ENCODE measurements at places on chromosomes 12 and 14. TPM values are rescaled to one million over a fixed set of nuclear protein-coding genes. Genes with fewer than 3 reads are reported as not detected.
A peak's percentile ranks its signal among the peaks of the same experiment; 100 is the strongest.

The AVPR1A gene
- total RNA-seq: 6.9 TPM

The ART4 gene
- total RNA-seq: under 0.01 TPM

The TAS2R42 gene
- not detected for total RNA-seq

The PZP gene
- total RNA-seq: 0.30 TPM

The OTX2 gene
- total RNA-seq: not detected

The PAPLN gene
- total RNA-seq: 231 TPM

The DCN gene
- total RNA-seq: 4,304 TPM

DNA sequence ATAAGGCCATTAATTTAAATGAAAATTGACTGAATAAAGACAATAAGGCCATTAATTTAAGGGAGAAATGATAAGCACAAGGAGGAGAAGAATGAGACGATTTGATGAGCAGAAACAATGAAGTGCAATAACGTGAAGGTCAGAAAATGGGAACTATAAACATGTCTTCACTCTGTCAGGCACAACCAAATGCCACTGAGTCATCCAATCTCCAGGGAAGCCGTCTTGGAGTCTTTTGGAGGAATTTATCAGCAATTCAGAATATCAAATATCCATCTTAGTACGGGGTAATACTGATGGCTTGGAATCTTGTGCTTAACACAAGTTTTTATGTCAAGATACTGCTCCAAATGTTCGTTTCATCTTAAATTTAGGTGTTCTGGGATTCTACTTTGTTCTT, 159.9 kb downstream of the CAPZA3 start:
- DNase-seq: no peak

DNA sequence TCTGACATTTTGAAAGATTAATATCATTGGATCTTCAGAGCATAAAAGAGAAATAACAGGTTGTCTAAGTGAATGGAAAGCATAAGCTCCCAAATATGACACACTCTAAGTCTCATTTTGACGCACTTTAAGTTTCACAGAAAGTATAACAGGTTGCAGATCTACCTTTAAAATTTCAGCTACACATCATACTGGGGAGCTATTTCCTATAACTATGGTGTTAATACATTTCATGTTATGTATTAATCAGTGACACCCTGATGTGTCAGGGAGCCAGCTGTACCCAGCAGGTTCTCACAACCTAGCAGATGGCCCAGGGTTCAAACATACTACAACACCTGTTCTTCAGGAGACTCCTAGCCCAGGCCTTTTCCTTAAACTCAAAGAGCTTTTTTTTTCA, 31.1 kb upstream of the TMX1 start:
- no peak for DNase-seq

GRCh38 chr14:34718750-34719304, 4.4 kb upstream of the CFL2 start:
- no peak for DNase-seq

DNA sequence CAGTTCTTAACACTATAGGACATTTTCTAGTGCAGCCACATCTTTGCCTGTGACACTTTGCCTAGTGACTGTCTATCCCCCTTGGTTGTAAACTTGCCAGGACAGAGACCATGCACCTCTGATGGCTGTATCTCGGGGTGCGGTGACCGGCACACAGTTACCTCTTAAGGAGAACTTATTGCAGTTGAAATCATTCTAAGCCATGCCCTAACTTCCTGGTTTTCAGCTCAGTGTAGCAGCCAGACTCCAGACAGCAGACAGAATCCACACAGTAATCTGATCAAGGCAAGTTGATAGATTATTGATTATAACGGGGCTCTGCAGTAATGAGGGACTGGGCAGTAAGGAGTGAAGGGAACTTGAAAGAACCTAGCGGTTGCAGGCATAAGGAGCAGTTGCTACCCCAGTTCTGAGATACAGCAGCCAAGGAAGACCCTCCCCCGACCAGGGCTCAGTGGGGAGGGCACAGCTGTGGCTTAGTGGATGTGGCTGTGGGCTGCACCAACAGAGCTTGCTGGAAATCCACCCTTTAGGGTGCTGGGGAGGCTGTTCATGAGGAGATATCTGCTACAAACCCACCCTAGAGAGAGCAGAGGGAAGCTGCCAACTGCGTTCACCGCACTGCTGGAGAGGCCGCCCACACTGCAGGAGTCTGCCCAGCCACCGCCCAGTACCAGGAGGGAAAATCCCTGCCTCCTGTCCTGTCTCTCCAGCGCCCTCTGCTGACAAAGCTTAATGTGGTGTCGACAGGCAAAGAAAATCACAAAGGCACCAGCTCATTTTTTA, 58.2 kb upstream of the BEGAIN start:
- DNase-seq: peak; percentile 84

DNA sequence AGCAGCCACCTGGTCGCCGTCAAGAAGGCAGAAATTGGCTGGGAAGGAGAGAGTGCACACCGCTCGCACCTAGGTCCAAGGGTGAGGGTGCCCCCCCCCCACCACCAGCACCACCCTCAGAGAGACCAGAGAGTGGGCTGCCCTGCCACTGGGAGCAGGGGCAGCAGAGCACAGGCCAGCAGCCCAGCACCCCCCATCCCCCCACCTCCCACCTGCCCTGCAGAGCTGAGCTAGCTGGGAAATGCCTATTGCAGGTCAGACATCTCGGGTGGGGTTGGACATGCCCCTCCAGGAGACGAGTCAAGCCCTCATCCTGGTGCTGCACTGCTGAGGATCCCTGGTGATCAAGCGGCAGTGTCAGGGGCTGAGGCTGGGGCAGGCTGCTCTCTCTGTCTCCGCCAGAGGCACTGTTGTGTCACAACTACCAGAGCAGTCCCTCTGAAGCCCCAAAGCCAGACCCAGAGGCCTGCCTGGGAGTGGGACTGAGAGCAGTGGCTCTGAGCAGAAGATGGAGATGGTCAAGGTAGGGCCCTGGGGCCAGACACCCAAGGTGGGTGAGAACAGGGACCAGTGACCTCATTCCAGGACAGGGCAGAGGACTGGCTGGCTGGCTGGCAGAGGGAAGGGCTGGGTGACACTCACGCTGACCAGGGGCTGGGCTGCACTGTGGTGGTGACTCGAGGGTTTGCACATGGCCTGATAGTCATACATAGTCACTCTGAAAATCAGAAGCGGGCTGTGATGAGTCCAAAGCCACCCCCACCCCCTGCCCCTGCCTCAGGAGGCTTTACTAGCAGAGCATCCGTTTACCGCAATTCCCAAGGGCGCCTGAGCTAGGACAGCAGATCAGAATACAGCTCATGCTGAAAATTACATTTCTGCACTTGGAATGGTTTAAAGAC, 19.7 kb upstream of the LRTM2 start:
- DNase-seq: peak; percentile 22

DNA sequence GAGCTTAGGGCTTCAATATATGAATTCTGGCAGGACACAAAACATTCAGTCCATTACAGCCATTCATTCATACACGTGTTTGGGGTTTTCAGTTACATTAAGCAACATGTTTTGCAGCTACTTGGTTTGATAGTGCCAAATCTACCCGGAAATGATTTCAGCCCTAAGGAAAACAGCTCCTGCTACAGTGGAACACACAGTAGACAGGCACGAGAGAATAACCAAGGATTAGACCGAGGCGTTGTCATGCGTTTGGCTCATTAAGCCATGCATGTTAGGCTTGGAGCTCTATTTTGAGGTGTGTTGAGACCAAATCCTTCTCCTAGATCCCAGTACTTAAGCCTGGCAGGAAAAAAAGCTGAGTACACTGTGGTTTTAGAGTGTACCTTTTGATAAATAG, 177.4 kb downstream of the PRKCH start:
- DNase-seq: no peak

DNA sequence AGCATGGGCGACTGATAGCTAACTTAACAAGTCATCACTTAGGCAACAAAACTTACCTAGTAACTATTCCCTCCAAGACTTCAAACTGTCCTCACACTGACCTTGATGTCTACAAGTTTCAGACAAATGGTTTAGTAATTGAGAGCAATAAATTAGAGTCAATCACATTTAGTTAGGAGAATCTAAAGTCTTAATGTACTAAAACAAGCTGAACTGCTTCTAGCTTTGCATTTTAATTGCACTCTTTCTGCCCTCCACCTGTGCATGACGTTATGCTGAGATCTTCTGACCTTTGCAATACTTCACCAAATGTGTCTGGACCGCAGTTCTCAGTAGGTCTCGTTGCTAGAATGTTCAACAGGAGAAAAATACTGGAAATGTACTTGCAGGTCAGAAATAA, 158.0 kb downstream of the PIK3C2G start:
- DNase-seq: no peak

DNA sequence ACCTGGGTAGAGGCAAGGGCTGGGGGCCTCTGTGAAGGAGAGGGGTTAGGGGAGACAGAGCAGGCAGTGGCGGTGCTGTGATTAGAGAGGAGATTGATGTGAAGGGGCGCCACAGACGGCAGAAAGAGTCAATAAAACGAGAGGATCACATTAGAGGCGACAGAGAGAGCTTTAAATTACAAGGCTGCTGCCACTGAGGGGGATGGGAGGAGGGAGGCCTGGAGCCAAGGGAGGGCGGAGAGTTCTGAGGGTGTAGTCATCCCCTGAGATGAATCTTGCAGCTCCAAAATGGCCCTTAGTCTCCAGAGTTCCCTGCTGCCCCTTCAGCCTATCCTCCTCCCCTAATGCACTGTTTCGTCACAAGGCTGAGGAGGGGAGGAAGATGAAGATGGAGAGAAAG, 12.8 kb downstream of the ZFHX2 start:
- no peak for DNase-seq

GRCh38 chr12:99029511-99030271, 384.6 kb downstream of the APAF1 start:
- DNase-seq: no peak

- DNase-seq: no peak
Observed at GRCh38 chr14:105446971-105447370, 27.3 kb downstream of the MTA1 start.

- no peak for DNase-seq
Observed at GRCh38 chr12:54030889-54031471, 1.9 kb upstream of the HOXC5 start.

GRCh38 chr12:25653487-25654175, 100.5 kb upstream of the LMNTD1 start:
- no peak for DNase-seq

DNA sequence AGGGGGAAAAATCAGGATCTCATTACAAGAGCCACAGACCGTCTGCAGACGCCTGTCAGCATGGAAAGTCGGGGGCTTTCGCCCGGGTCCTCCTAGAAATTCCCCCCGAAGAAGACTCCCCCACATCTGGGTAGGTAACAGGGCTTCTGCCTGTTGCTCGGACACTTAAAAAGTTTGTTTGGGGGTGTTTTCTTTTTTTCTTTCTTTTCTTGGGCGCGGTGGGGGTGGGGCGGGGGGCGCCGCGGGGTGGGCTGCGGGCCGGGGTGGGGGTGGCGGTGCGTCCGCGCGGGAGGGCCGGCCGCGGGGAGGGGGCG, 358 bp downstream of the ELK3 start:
- DNase-seq: no peak

GRCh38 chr12:1919284-1919683, 832 bp upstream of the CACNA2D4 start:
- DNase-seq: no peak

DNA sequence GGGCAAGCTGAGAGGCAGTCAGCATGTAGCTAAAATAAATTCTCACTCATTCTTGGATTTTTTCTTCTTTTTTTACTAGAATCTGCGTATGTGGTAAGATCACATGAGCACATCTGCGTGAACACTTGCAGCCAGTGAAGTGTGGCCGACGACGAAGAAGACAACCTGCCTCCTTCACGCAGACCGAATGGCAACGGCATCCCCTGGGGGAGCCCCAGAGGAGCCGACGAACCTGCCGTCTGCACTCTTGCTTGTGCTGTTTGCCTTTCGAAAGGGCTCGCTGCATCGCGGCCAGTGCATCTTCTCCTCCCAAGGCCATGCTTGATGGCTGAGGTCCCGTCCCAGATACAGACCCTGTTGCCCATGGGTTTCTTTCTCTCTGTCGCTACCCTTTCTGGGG, 113.8 kb downstream of the KCNK10 start:
- DNase-seq: no peak

GRCh38 chr12:54988402-54989054, 4.0 kb upstream of the TESPA1 start:
- DNase-seq: peak; percentile 62

- DNase-seq: no peak
Observed at GRCh38 chr12:84727961-84728360, 184.6 kb downstream of the SLC6A15 start.

DNA sequence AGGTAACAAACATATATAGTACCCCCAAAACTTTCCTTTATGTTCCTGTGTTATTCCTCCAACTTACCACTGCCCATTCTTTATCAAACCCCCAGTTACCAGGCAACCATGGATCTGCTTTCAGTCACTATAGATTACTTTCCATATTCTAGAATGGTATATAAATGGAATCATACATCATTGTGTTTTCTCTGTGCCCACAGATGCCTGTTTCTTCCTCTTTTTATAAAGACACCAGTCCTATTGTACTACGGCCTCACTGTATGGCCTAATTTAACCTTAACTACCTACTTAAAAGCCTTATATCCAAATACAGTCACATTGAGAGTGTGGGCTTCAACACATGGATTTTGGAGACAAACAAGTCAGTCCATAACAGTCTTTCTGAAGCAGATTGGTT, 2.6 kb downstream of the TAS2R14 start:
- DNase-seq: no peak

DNA sequence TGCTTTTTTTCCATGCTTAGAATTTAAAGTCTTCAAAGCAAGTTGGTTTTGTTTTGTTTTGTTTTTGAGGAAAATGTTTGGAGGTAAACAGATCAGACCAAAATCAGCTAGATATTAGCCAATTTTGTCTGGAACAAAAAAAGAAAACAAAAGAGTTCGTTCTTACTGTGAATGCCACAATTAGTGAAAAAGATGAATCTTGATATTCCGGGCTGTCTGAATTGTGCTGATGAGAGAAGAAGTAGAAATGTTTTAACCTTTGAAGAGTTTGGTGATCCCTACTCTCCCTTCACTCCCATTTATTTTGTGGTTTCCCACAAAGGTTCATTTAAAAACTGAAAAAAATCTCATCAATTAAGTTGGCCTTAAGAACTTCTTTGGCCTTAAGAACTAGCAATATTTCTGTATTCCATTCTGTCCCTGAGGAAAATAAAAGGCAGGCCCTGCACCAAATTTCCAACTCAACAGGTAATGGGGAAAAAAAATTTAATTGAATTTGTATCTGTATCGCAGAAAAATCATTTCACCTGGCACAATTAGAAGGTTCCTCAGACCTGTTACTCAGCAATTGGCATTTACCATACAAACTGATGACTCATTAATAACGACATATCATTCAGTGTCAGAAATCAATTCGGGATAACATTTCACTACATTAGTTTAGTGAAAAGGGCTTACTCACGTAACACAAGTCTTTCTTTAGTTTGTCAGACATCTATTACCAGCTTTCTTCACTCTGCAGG, 562 bp upstream of the GLIPR1L2 start:
- no peak for DNase-seq

Measured in tibial nerve (tissue), 4 donors.